ENCODE measurements at places on chromosomes 12 and 14.

GRCh38 chr14:88092529-88092928, 87.6 kb downstream of the GPR65 start:
- no peak for DNase-seq

DNA sequence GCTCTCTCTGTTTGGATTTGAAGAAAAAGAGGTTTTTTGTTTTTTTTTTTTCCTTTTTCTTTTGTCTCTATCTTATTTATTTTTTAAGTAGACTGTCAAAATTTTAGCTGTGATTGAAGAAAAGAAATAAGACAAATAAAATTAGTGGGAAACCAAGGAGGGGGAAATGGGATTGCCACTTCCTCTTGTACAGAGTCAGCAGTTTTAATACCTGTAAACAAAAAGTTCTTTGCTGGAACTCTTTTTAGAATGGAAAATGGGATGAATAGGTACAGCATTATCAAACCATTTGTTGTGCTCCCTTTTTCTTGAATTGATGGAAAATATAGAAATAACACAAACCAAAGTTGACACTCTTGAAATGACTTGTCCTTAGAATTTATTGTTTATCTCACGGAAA, 680.7 kb downstream of the DIO2 start:
- no peak for DNase-seq

DNA sequence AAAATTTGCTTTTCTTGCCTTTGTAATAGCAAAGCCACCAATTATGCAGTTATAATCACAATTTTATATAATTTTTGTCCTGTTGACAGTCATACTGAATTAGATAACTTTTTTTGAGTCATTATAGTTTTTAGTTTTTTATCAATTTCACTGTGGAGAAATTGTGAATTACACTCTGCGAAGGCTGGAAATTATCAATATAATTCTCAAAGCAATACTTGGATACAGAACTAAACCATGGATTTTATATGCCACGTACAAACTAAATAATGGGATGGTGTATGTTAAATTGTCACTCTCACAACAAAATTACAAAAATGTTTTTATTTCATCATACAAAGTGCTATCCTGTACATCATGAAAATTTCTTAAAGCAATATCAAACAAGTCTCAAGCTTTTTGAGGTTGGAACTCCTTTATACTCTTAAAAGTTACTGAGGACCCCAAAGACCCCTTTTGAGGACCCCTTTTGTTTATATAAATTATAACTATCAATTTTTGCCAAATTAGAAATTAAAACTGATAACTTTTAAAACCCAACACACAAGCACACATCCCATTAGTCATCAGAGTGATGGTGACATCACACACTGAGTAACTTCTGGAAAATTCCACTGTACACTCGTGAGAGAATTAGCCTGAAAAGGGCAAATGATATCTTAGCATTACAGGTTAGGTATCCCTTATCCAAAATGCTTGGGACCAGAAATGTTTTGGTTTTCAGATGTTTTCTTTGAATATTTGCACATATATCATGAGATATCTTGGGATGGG, 19.8 kb upstream of the AQP2 start:
- no peak for DNase-seq

GRCh38 chr14:58138714-58139482, 13.1 kb downstream of the ARMH4 start:
- no peak for DNase-seq

DNA sequence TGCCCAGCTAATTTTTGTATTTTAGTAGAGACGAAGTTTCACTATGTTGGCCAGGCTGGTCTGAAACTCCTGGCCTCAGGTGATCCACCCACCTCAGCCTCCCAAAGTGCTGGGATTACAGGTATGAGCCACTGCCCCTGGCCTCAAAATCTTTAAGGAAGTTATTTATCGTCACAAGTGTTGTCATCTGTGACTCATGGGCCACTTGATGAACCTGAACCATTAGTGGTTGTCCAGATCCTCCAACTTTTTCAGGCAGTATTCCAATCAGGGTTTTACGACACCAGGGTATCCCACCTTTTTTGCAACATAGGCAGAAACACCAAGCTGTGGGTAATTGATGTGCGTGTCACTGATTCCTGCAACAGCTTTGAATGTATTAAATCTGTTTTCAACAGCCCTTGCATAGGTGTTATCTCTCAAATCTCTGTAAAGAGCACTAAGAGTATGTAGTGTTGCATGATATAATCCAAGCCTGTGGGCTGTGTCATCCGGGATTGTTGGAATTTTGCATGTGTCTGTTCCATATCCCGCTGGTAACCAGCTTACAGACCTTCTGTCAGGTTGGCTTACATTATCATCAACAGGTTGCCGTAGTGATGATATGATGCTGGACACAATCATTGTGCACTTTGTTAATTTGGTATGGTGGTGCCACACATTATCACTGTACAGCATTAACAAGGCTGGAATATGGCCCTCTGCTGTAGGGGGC, 79.3 kb upstream of the SCN8A start:
- DNase-seq: no peak

GRCh38 chr12:58309806-58310205, 368.4 kb downstream of the ATP23 start:
- no peak for DNase-seq

- no peak for DNase-seq
These were observed 33.5 kb downstream of the SMCO2 start for GRCh38 chr12:27480016-27480415.

GRCh38 chr12:66956300-66956699, 277.4 kb upstream of the GRIP1 start:
- DNase-seq: no peak

DNA sequence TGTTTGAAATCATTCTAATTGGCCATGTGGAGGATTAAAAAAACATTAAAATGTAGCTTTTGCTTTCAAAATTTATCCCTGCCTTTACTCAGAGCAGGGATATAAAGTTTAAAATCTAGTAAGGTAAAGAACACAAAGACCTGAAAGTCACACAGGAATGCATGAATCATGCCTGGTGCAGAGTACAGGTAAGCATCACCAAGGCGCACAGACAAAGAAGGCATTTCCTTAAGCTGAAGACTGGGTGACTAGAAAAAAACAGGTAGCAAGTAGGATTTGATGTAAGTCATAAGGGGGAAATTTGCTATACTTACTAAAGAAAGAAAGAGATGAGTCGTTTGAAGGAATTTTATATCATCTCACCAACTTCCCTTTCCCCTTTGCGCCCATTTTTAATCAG, 405.6 kb downstream of the GXYLT1 start:
- DNase-seq: no peak

DNA sequence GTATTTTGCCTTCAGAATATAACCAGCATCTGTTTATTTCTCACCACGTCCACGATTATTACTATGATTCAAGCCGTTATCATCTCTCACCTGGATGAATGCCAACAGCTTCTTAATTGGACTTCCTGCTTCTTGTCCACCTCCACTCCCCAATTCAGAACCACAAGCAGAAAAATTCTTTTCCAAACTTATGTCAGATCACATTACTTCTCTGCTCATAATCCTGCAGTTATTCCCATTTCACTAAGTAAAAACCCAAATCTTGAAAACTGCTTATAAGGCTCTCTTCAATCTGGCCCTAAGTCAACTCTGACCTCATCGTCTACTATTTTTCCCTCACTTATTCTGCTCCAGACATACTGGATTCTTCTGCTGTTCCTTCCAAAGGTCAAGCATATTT, 2.0 kb downstream of the CRY1 start:
- no peak for DNase-seq

DNA sequence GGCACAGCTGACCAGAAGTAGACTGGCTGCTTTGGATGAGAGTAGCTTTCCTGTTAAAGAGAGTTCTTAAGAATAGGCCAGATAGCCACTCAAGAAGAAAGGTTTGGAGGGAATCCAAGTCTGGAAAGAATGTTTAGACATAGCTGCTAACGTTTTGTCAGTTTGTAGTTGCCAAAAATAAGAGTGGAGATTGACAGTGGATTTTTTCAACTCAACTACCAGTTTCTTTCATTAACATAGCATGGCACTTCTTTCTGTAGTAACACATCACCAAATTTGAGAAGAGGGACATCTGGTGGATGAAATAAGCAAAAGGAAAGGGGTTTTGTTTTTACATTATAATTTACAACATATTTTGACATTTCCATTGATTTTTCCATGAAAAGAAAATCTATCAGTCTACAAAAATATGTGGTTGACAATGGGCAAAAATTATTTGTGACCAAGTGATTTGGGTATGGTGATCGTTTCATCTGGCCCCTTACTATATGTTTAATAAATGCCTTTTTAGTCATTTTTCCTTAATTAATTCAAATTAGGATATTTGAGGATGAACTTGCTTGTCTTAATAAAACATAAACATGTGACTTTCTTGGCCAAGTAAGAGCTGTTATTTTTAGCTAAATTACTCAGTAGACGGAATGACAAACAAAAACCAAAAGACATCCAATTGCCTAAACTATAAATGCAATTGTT, 71.1 kb downstream of the PTPRR start:
- no peak for DNase-seq

GRCh38 chr12:50082644-50083043, 2.5 kb upstream of the SMARCD1 start:
- no peak for DNase-seq

DNA sequence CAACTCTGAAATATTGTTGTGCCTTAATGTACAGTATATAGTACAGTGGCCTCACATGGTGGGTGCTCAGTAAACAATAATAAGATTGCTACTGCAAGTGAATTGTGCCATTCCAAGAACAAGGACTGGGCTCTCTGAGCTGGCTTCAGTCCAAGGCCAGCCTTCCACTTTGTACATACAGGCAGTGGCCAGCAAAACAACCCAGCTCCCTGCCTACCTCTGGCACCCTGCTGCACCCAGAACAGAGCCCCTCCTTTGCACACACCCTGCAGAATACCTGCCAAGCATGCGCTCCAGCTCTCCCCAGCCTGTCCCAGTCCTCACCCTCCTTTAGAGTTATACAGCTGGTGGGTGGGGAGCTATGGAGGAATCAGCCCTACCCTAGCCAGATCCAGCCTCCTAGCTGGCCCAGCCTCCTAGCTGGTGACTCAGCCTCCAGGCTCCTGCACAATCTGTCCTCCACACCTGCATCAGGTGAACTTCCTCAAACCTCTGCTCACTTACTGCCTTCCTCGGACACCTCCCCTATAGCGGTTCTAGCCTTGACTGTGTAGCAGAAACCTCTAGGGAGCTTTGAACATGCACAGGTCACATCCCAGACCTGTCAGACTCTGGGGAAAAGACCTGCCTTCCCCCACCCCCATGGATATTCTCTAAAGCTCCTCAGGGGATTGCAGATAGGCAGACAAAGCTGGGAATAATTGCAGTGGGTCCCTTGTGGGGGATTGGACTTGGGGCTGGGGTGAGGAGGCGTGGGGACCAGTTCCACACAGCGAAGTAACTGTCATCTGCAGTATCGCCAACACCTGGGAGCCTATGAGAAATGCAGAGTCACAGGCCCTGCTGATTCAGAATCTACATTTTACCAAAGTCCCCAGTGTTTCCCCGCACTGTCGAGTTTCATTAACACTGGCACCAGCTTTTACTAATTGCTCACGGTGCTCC, 17.9 kb downstream of the ZDHHC22 start:
- DNase-seq: no peak

GRCh38 chr12:6928703-6929407, 1.1 kb downstream of the ATN1 start:
- DNase-seq: no peak

- no peak for DNase-seq
These were observed 443.1 kb downstream of the AEBP2 start for GRCh38 chr12:19882346-19882745.

DNA sequence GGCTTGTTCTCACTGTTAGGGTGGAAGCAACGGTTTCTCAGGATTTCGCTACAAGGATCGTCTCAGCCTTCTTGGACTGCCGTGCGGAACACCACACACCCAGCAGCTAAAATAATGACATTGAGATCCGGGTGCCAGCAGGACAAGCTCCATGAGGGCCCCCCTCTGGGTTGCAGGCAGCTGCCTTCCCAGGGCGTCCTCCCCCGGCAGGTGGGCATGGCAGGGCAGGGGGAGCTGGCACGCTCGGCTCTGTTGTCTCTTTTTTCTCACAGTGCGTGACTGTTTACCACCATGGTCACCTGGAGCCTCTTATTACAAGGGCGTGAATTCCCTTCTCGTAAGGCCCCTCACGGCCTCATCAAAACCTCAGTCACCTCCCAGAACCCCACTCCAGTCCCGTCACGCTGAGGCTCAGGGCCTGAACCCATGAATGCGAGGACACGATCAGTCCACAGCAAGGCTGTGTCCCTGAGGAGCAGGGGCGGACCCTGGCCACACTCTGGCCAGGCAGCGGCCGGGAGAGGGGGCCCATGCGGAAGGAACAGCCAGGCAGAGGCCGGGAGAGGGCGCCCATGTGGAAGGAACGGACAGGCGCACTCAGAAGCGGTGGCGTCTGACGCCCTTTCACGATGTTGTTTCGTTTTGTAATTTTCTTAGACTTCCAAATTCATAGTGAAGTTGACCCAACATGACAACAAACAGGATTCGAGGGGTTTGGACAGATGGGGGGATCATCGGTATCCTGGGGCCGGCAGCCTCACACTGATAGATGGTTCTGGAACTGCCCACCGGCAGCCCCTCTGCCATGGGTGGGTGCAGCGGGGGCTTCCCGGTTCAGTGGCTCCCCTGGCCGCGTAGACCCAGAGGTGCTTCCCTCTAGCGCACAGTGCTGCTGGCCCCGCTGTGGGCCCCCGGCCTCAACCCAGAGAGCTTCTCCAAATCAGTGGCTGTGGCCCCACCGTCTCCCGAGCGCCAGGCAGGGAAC, 10.0 kb downstream of the LRCOL1 start:
- peak; percentile 59 for DNase-seq

- no peak for DNase-seq
These were observed 107.4 kb downstream of the PRICKLE1 start for GRCh38 chr12:42482041-42482747.

DNA sequence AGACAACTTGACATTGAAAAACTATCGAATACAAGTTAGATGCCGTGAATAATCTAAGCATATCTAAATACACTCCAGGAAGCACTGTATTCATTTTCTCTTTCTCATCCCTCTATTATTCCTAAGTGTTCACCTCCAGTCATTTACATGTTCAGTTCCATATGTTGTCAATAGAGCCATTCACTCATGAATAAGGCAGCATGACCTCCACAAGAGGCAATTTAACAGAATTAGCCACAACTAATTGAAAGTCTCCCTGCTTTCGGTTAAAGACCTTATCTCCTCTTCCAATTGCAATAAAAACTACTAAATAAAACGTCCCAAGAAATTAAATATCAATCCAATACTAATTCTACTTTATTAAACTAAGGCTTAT, 1.8 kb downstream of the LRIG3 start:
- DNase-seq: no peak
